ENCODE measurements at places on chromosomes 2 and 18. TPM values are rescaled to one million over a fixed set of nuclear protein-coding genes. Genes with fewer than 3 reads are reported as not detected.

DSC2 gene
- under 0.01 TPM for total RNA-seq

DYNAP gene
- total RNA-seq, result not detected

STAM2 gene
- total RNA-seq, result 18.1 TPM

TMEM200C gene
- total RNA-seq, result not detected

ABHD1 gene
- not detected for total RNA-seq

PNO1 gene
- 27.5 TPM for total RNA-seq

CFC1 gene
- not detected for total RNA-seq

CAPN14 gene
- total RNA-seq, result 0.07 TPM

IL1RL1 gene
- total RNA-seq, result 144 TPM

NGEF gene
- 0.14 TPM for total RNA-seq

IL1RN gene
- not detected for total RNA-seq

CRYGA gene
- not detected for total RNA-seq

HOXD10 gene
- total RNA-seq, result not detected

EFHD1 gene
- total RNA-seq, result not detected
